ENCODE measurements at places on chromosomes 2 and 18.

DNA sequence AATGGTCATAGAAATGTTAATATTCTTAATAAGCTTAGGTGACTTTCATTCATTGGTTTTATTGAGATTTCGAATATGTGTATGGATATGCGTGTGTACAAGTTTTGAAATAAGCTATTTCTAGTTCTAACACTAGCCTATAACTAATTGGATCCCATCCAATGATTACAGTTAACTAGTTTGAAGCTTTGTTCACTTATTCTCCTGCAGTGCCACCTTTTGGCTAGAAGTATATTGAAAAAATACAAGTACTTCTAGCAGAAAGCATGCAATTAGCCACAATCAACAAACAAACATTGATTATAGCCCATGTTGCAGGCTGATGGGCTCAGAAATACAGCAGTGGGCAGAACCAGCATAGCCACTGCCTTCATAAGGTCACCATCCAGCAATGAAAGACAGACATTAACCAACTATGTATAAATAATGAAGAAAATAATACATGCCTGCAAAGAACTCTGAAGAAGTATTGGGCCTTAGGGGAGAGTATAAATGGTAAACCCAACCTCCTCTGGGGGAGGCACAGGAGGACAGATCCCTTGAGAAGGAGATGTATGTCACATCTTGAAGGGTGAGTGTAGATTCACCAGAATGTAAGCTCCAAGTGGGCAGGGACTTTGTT is 5.1 kb upstream of the PIEZO2 start:
- no peak for DNase-seq

GRCh38 chr2:169736902-169737301 is 3.3 kb downstream of the KLHL23 start:
- no peak for DNase-seq

DNA sequence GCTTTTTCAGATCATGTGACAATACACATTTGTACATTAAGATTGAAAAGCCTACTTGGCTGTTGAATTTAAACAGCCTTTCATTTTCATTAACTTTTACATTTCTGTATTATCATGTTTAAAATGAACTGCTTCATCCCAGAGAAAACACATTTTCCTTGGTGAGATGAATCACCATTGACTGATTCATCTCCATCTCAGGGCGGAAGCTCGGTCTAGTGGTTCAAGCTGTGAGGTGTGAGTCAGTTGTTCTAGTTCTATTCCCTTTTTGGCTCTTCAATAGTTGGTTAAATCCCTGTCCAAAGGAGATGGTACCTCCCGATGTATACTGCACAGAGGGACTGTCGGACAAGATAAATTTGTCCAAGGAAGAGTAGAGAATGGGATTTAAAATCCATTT is 189.7 kb downstream of the ADCYAP1 start:
- peak; percentile 13 for DNase-seq

DNA sequence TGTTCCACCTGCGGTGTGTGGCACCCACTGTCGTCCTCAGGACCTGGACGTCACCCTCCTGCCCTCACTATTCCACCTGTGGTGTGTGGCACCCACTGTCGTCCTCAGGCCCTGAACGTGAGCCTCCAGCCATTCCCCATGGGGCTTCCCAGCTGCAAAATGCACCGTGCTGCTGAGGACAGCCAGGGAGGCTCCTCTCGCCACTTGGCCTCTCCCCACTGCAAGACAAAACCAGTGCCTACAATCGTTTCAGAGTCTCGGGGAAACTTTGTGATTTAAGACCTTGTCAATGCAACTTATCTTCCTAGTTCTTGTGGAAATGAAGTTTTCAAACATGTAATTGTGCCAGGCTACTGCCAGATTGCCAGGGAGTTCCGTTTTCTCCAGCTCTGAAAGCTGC is 319.3 kb upstream of the SALL3 start:
- DNase-seq = no peak

GRCh38 chr2:5409898-5410381 is 282.2 kb upstream of the SOX11 start:
- no peak for DNase-seq

- no peak for DNase-seq
These were observed 96.3 kb upstream of the TANK start for GRCh38 chr2:161063946-161064306.

DNA sequence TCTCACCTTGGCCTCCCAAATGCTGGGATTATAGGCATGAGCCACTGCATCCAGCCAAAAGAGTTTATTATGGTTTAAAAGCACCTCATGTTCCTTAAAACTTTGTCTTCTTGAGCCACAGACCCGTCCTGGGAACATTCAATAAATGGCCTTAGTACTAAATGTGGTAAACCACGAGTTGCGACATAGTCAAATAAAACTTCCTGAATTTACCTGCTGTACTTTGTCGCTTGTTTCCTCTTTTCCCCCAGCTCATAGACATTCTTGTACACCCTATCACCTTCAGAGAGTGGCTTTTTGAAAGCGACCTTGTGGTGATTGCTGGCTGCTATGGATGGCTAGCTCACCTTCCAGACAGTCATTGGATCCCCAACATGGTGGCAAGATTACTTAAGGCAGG is 310.4 kb downstream of the LRRTM1 start:
- no peak for DNase-seq

- no peak for DNase-seq
These were observed 50.3 kb upstream of the TLK1 start for GRCh38 chr2:171210864-171211431.

GRCh38 chr2:224086226-224086914 is 47.3 kb upstream of the SERPINE2 start:
- DNase-seq = peak; percentile 90

DNA sequence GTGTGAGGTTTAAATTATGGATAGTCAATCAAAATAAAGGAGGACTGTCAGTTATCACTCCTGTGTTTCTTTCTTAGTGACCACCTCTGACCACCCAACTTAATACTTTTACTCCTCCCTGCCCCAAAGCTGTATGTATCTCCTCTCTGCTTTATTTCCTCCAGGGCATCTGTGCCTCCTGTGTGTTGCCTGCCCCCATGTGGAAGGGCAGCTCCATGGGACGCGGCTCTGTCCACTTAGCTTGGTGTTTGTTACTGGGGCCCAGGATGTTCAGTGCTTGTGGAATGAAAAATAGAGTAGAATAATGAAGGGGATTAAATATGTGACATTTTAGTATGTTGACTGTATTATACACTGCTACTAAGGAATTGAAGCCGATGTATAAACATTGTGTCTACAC is 9.8 kb downstream of the ACP1 start:
- no peak for DNase-seq

- DNase-seq = no peak
These were observed 172.1 kb upstream of the PID1 start for GRCh38 chr2:229443141-229443540.

DNA sequence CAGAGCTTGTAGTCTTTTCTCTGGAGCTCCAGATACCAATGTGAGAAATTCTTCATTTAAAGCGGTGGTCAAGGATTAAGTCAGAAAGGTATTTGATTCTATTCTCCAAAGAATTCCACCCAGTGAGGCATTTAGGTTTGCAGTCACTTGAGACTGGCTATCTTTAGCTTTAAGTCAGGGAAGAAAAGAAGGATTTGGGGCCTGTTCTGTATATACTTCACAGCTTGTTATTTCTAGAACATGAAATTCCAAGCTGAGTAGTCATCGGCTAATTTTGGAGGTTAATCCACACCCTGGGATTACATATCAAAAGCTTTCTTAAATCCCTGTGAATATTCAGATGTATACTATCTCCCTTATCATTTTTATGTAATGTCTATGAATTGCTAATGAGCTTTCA is 39.4 kb downstream of the MYOM1 start:
- DNase-seq = peak; percentile 7

GRCh38 chr18:49890041-49890440 is 76.7 kb upstream of the ACAA2 start:
- no peak for DNase-seq

DNA sequence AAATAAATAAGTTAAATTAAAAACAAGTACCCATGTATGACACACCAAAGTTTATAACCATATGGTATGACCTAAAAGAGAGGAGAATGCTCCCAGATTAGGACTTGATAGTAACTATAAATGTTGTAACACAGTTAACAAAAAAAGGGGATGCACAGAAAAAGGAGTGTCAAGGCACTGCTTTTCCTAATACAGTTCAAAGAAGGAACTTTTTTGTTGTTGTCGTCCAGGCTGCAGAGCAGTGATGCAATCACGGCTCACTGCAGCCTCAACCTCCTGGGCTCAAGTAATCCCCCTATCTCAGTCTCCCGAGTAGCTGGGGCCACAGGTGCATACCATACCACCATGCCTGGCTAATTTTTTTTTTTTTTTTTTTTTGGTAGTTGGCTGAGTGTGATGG is 2.7 kb downstream of the NARS1 start:
- DNase-seq = no peak

- peak; percentile 77 for DNase-seq
These were observed 12.1 kb downstream of the TTL start for GRCh38 chr2:112493858-112494648.

DNA sequence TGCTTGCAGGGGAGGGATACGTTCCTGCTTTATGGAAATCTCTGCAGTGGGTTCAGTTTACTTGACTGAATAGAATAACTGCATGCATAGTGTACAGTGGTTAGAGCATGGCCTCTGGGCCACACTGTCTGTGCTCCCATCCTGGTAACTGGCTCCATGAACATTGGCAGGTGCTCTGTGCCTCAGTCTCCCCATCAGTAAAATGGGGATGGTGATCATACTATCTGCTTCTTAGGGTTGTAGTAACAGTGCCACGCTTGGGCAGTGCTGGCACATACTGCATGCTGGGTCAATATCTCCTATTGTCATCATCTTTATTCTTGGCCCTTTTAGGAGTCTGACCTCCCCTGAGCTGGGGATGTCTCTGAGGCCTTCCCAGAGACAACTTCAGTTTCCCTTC is 117.3 kb downstream of the CTIF start:
- no peak for DNase-seq

DNA sequence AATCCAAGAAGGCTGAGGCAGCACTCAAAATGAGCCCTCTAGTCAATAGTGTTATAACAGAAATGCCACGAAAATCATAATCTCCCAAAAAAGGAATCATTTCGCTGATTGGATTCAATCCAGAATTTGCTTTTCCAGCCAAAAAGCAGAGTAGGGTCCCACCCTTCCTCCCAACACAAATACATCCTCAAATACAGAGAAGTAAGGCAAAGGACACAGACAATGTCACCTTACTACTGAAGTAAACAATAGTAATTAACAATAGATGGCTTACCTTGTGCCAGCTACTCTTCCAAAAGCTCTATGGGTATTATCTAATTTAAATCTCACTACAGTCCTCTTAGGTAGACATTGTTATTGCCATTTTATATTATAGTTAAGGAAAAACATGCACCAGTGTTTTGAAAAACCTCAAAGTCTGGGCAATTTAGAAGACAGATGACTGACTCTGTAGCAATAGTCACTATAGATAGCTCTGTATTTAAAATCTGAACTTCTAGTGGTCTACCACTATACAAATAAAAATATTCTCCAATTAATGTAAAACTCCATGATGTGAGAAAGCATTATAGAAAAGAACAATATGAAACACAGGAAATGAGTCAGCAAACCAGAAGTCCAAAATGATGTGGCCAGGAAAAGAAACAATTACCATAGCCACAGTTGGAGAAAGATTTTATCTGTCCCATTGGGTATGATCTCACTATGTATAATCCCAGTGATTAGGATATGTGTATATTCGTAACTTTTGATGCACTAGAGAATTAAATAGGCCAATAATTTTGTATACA is 305.0 kb upstream of the ERBB4 start:
- peak; percentile 89 for DNase-seq

DNA sequence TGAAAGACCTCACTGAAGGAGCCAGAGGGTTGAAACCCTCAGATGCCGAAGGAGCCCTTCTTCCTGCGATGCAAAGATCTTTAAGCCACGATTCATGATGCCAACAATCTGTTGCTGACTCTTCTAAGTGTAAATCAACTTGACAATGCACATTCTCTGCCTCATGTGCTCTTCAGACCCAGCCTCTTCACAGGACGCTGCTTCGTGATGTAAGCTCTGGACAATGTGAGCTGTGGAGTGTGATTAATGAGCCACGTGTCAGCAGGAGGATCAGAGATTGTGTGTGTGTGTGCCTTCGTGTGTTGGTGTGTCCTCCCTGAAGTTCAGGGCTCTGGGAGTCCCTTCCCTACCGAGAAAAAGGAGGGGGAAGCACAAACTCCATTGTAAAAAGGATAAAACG is 26.5 kb upstream of the TWIST2 start:
- peak; percentile 49 for DNase-seq

DNA sequence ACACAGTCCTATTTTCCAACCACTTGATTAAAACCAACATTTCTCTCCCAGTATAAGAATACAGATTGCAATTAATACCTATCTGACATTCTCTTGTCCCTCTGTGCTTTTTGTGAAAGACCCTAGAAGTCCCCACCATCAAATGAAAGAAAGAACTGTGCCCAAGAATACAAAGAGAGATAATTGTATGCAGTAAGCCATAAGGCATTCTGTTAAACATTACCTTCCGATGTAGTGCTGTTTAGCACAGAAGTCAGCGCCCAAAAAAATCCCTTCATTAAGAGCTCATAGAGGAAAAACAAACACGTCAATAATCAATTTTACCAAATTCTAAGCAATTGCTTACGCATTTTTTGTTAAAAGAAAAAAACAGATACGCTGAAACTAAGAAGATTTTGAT is 41.1 kb downstream of the ZNF516 start:
- DNase-seq = no peak

- peak; percentile 34 for DNase-seq
These were observed 28.2 kb upstream of the MCM6 start for GRCh38 chr2:135904341-135904989.

GRCh38 chr18:31946305-31947046 is 3.5 kb upstream of the TRAPPC8 start:
- no peak for DNase-seq

GRCh38 chr2:210086292-210086691 is 83.9 kb downstream of the RPE start:
- no peak for DNase-seq

DNA sequence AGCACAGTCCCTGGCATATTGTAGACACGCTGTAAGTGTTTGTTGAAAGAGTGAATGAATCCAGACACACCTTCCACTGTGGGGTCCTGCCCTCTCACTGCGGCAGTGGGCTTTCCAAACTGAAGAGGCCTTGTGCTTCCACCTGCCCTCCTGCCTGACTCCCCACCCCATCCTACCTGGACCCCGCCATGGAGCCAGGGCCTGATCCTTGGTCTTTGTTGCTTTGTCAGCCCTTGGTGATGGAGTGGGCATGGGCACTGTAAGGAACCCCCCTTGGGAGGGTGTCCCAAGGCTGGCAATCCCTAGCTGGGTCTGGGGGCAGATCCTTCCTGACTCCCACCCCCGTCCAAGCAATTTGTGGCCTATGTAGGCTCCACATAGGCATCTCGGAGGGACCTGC is 33.1 kb downstream of the KLHL29 start:
- DNase-seq = no peak

All from foreskin keratinocyte (primary cell).